ENCODE measurements at places on chromosomes 5 and 9. TPM values are rescaled to one million over a fixed set of nuclear protein-coding genes. Genes with fewer than 3 reads are reported as not detected.

Gene GTF3C4
- polyA plus RNA-seq: 6.8 TPM

Gene CATSPER3
- polyA plus RNA-seq: 0.62 TPM

Gene WDR55
- polyA plus RNA-seq: 19.5 TPM

Gene LURAP1L
- polyA plus RNA-seq: 0.63 TPM

GRCh38 chr5:173498739-173499470 is 117.5 kb downstream of the BOD1 start:
- DNase-seq: no peak

DNA sequence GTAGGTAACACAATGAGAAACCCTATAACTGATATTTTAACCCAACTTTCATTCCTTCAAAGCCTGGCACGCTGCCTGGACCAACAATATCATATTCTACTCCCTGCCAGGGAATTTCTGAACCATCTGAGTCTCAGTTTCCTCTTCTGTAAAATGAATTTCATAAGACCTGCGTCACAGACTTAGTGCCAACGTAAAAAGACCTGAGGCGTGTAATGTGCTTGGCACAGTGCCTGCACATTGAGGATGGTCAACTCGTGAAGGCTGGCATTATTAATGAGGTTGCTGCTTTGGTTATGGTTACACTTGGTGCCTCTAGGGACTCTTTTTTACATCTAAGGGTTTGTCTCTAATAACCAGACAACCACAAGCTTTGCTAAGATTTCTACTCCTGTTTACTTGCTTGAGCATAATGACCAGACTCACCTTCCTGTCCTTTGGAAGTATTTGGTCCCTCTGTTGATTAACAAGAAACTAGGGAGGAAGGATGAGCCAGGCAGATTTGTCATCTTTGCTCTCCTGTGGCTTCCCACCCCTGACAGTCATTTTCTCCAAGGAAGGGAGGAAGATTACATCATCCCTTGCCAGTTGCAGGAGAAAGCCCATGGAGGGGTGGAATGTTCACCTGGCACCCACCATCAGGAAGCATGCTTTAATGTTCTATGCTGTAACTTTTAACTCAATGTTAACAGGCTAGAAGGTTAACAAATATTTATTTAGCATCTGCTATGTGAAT is 79.0 kb downstream of the PAPPA start:
- no peak for DNase-seq

DNA sequence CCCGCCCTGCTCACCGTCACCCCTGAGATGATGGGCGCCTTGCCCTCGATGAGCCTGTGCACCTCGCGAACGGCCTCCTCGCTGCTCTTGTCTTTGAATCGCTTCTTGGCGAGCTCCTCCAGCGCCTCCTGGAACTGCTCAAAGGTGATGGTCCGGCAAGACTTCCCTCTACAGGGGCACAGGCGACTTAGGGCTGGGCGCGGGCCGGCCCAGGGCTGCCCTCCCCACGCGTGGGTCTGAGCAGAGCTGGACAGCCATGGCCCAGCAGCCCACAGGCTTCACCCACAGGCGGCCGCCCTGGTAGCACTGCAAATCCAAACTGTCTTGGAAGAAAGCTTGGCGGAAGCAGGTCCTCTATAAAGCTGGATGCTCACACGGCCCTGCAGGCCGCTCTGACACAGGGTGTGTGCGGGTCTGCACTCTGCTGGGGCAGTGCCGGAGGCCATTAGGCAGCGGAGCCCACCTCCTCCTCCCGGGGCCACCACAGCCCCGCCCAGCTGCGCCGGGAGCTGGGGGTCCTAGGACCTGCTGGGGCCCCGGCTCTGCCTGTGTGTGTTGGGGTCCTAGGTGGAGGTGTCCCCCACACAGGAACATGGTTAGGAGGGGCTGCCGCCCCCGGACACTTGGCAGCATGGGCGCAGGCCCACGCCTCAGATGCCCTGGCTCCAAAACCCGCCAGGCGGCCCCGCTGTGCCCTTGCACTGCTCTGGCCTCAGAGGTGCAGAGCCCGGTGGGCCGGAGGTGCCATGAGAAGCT is 27.0 kb downstream of the TPPP start:
- DNase-seq: no peak

GRCh38 chr5:149946118-149946517 is 1.5 kb upstream of the PDE6A start:
- DNase-seq: no peak
